ENCODE measurements at places on chromosomes 4 and X. TPM values are rescaled to one million over a fixed set of nuclear protein-coding genes. Genes with fewer than 3 reads are reported as not detected.

- DNase-seq, result no peak
Measured at GRCh38 chrX:153321381-153322124, at the start of gene PNMA6F. Gene PNMA6F, minus strand, starts transcription at chrX:153321767. Its CDS starts 1,093 bp downstream, at chrX:153320674.

- DNase-seq, result no peak
Measured at GRCh38 chr4:6331018-6331417, 61.4 kb downstream of the WFS1 start.

Gene ATP1B4
- polyA plus RNA-seq, result not detected

Gene HS6ST2
- 3.2 TPM for polyA plus RNA-seq

DNA sequence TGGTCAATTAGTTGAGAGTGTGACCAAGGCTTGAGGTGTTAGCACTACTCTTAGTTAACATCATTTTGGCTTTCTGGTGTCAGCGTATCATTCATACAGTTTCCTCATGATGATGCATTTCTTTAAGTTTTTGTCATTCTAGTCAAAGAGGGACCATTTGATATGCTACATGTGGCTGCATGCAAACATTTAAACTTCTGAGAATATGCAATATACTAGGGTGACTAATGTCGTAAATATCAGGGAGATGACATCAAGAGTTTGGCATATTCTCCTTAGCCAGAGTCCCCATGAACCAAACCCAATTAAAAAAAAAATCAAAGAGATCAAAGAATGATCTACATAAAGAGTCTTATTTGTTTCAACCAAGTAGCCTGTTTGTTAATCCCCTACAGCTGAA, 537.4 kb upstream of the PCDH7 start:
- DNase-seq, result no peak

Gene ALG13
- 27.7 TPM for polyA plus RNA-seq

DNA sequence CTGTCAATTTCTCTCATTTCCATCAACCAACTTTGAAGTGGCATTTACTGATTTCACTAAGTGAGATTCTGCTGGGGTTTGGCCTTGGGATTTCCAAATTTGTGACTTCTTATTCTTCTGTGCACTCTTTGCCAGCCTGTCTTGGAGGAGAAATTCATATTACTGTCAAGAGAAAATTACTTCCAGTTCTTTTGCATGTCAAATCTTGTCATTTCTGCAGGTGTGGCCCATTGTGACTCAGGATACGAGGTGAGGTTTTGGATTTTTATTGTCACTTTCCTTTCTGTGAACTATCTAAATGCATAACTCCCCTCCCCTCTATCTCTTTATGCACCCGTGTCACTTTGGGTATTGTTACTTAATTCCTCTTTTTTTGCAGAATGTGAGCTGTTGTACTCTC, 102.6 kb upstream of the GUCY1A1 start:
- DNase-seq, result no peak

GRCh38 chrX:16771483-16772398, 14.5 kb upstream of the TXLNG start:
- DNase-seq, result no peak

DNA sequence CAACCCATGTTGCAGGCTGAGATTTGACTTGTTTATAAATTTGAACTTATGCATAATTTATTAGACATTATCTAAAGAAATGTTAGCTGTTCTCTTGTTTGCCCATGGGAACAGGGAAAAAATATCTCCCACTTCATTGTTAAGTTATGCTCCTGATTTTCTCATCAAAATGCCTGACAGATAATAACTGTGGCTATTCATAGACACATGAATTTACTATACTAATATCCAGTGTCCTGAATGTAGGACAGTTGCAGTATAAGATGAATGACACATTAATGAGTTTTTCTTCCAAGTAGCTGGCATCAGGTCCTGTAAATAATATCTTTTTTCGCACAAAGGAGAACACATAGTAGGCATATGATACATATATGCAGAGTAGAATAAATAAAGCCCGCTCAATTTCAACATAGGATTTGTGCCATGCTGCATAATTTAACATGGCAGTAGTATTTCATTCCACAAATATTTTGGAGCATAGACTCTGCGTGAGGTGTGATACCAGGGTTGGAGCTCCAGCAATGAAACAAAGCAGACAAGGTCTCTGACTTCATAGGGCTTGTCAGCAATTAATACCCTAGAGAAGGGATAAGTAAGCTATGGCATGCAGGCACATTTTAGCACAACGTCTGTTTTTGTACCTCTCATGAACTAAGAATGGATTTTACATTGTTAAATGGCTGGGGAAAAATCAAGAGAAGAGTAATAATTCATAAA, 40.4 kb upstream of the DDX53 start:
- no peak for DNase-seq

DNA sequence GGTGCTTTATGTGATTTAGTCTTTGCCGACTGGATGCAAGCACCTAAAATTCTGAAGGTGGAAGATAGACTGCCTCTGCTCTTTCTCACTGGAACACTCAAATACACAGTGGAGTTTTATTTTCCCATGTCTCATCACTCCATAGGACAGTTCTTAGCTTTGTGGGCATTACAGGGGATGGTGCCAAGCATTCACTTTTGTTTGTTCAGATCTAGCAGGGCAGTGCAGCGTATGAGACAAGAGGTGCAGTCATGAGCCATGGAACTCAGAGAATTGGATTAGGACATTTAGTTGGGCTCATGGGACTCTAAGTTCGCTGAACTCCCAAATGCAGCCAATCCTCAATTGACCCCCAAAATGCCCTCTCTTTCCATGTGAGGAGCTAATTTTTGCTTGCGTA, 1136.9 kb upstream of the PRKX start:
- DNase-seq, result no peak

Gene PABPC1L2A
- polyA plus RNA-seq, result 0.03 TPM

GRCh38 chrX:45632506-45632905, 431.8 kb upstream of the DIPK2B start:
- DNase-seq, result no peak
